ENCODE measurements at places on chromosomes 11 and 22.

DNA sequence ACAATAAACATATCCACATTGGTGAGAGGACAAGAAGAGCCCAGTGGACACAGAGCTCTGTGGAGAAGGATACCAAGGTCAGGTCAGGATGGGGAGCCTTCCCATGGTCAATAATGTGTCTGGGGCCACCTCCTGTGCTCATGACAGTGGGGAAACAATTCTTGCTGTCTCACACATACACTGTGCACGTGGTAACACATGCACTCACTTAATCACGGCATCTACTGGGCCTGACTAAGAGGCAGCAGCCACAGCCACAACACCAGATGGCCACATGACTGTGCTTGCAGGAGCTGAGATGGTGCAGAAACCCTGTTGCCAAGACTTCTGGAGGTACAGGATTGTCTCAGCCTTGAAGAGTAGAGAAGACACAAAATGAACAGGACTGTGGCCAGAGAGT lies 28.6 kb downstream of the C22orf42 start:
- DNase-seq, result no peak

DNA sequence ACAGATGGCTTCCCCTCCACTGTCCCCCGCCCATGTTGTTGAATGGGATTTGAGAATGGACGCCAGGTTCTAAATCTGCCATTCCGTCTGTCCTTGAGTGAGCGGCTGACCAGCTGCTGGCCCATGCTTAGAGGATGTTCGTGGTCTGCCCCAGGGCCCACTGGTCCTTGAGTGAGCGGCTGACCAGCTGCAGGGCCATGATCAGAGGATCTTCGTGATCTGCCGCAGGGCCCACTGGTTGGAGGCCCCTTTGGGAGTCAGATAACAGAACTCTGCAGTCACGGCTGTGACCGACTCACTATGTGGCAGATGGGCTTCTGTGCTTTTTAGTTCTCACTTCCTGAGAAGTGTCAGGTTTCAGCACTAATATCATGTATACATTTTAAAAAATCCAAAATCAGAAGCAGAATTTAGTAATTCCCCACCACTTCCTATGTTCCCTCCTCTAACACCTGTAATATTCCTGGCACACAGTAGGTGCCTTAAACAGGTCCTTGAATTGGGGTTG lies 54.1 kb downstream of the MICAL3 start:
- no peak for DNase-seq

- DNase-seq, result no peak
Measured at GRCh38 chr11:128305588-128305987, 281.8 kb downstream of the ETS1 start.

DNA sequence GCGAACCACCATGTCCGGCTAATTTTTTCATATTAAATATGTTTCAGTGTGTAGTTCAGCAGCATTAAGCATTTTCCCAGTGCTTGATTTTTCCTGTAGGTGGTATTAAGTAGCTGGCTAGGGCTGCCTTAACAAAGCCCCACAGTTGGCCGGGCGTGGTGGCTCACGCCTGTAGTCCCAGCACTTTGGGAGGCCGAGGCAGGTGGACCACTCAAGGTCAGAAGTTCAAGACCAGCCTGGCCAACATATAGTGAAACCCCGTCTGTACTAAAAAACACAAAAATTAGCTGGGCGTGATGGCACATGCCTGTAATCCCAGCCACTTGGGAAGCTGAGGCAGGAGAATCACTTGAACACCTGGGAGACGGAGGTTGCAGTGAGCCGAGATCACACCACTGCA lies 33.5 kb upstream of the TOLLIP start:
- no peak for DNase-seq

GRCh38 chr11:72354356-72355115 lies 79.8 kb downstream of the CLPB start:
- DNase-seq, result no peak

DNA sequence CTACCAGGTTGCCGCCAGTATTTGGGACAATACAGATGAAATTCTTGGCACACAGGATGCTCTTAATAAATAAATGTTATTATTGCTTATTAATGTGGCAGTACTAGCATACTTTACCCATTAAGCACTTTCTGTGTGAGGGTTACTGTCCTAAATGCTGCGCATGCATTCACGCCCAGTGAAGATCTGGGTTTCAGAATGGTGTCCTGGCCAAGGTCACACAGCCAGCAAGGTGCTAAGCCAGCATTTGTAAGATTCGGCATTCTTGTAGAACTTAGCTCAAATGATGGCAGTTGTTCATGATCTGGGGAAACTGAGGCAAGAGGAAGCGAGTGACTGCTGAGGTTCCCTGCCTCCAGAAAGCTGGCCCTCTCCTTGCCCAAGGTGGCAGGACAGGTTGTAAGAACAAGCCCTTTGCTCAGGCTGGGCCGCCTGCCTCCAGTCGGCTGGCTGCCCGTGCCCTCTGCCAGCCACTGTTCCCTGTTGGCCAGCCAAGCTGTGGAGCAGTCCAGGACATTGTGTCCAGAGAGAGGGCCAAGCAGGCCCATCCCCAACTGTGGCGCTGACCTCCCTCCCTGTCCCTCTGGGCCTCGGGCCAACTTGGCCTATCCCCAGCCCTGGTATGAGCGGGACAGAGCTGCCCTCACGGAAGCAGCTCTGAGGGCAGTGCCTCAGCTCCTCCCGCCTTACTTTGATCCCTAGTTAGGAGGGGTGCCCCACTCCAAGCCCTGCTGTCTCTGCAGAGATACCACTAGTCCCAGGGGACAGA lies 28.8 kb downstream of the TOB2 start:
- no peak for DNase-seq

DNA sequence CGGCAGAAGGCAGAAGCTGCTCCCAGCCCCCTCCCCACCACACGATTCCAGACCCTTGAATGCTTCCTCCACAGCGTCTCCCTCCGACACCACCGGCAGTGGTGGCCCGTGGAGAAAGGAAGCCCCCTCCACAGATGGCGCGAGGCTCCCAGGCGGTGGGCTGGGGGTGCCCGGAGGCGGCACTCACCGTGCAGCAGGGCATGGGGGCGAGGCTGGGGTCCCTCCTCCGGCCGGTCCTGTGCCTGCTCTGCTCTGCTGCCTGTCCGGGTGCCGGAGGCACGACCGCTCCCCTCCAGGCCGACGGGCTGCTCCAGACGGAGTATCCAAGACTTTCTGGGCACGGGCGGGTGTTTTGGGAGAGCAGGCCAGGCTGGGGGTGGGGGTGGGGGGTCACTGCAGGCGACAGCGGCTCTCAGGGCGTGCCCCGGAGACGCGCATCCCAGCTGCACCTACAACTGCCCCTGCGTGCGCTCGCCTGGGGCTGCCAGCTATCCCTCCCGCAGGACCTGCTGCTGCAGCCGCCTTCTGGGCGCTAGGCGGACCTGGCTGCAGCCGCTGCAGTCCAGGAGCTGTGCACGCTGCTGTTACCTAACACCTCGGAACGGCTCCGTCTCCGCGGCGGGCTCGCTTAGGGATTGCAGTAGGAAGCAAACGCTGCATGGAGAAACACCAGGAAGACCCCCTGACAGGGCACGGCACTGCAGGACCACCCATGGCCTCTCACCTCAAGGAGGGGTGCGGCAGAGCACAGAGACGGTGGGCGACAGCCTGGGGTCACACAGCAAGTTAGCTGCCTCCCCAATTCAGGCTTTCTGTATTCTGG lies 15.2 kb downstream of the MRGPRG start:
- no peak for DNase-seq

DNA sequence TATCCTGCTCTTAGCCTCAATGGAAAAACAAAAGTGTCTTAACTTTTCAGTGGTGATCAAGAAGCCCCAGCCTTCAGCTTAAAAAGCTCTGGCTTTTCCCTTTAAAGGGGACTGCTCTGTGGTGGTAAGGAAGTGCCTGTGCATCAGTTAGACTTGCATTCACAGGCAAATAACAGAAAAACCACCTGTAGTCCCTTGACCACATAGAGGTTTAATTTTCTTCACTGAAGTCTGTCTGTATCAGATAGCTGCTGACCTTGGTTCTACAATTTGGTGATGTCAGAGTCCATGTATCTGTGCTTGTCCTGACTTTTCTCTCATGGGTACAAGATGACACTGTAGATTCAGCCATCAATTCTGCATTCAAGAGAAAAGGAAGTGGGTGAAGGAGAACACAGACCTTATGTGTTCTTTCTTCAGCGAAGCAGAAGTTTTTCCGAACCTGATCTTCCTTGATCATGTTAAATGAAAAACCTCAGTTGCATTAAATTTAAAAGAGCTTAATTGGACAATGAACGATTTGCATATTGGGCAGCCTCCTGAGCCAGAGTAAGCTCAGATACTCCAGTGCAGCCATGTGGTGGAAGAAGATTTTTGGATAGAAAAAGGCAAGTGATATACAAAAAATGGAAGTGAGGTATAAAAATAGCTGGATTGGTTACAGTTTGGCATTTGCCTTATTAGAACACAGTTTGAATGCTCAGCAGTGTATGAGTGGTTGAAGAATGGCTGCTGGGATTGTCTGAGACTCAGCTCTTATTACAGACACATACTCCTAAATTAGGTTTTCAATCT lies 43.2 kb upstream of the RDX start:
- no peak for DNase-seq
